Renal pelvis (tissue), 12 donors: ENCODE measurements at places on chromosomes 6 and 20. TPM values are rescaled to one million over a fixed set of nuclear protein-coding genes. Genes with fewer than 3 reads are reported as not detected.

The SIGLEC1 gene
- polyA plus RNA-seq, result 1.3 TPM

The ADA gene
- polyA plus RNA-seq, result 5.7 TPM

The LHFPL5 gene
- 0.07 TPM for polyA plus RNA-seq

The MBOAT1 gene
- 26.0 TPM for polyA plus RNA-seq

The DEFB119 gene
- not detected for polyA plus RNA-seq

The FAM162B gene
- 3.5 TPM for polyA plus RNA-seq

The SLCO4A1 gene
- 3.5 TPM for polyA plus RNA-seq

DNA sequence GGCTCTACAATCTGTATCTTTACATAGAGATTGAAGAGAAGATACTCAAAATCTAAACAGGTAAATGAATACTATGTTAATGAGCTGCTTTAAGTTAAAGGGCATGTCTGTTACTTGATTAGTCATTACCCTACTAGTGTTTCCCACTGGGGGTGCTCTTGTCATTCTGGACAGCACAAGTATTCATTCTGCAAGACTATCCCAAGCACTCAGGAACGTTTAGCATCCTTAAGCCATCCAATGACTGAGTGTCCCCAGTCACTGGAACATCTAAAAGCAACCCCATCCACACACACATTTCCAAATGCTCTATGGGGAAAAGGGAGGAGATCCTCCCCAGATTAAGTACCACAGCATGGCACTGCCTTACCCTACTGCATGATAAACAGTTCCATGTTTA lies 25.7 kb downstream of the EZR start:
- DNase-seq, result no peak

DNA sequence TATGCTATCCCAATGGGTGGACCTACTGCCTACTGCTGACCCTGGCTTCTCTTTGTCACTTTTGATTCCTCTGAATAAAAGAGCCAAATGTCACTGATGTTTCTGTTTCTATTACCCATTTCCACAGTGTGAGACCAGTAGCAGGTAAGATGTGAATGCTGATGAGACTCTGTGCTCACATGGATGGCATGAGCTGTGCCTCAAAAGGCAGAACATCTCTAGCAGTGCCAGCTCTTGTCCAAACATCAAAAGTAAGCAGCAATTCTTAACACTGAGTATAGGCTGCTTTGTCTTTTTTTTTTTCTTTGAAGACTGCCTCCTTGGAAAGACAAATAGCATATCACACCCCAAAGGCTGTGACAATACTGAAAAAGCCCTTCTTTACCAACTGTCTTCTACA lies 459.2 kb upstream of the RUNX2 start:
- DNase-seq, result no peak

- DNase-seq, result no peak
Measured at GRCh38 chr20:37945091-37945547, 42.2 kb downstream of the VSTM2L start.

DNA sequence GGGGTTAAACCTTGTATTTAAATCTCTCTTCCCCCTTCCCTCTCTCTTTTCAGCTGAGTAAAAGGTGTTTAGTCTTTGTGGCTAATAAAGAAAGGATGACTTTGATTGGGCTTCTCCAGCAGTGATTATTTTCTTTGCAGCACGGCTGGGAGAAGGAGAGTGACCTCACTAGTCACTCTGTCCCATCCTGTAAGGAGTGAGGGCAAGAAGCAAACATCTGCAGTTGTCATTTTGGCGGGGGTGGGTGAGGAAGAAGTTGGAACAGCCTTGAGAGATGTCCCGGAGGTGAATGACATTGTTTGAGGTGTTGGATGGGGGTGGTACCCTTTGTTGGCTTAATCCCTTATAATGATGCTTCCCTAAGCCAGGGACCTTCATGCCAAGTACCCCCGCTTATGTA lies 223.6 kb downstream of the EYA2 start:
- no peak for DNase-seq

- no peak for DNase-seq
Measured at GRCh38 chr20:48750941-48751635, 76.7 kb downstream of the PREX1 start.

DNA sequence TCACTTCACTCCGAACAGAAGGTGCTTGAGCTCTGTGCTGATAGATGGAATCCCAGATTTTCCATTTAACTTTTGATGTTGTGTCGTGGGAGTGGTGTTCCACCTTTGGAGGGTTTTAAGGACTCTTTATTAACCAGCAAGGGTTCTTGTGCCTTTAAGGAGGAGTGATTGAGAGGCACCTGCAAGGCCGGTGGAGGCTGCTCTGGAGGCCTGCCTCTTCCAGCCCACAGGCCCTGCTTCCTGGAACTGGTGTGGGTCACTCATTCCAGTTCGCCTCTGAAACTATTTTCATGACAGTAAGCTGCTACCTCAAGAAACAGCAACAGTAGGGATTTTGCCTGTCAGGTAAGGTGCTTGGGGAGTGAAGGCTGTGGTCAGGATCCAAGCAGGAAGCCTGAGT lies 58.8 kb upstream of the APCDD1L start:
- DNase-seq, result no peak

DNA sequence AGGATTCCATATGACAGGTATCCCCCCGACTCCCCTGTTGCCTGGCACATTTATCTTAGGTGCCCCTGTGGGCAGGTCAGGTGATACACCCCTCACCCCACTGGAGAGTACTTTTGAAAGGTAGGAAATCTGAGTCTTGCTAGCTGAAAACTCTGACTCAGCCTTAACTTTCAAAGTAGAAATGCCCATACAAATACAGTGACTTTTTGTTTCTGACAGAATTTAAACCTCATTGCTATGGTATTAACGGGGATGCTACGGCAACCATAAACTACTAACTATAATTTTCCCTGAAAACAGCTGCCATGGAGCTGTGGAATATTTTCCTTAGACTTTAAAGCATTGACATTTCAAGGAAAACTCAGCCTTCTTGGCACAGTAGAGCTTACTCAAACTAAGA lies 536.0 kb downstream of the RFPL4B start:
- no peak for DNase-seq

DNA sequence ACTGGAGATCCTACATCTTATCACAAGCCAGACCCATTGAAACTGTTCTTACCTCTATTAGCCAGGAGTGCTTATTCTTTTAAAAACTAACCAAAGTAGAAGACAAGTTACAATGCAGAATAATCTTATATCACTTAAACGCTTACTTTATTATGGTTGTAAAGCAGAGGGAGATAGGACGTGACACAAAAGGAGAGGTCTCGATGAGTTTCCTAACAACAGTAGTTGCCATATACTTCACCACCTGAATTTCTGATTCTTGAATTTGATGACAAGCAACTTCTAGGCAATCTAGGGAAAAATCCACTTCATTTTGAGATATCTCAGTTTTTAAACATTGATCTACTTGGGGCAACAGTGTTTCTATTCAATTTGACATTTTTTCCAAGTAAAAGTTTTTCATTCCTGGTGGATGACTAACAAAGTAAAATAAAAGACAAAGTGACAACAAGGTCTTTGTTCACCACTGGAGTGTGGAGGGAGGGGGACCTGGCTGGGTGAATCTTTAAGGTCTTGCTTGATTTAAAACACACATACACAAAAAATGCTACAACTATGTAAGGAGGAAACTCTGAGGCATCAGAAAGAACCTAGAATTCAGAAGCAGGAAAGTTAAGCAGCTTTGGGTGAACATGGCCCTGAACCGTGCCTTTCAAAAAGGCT lies 110.9 kb downstream of the SMLR1 start:
- no peak for DNase-seq

DNA sequence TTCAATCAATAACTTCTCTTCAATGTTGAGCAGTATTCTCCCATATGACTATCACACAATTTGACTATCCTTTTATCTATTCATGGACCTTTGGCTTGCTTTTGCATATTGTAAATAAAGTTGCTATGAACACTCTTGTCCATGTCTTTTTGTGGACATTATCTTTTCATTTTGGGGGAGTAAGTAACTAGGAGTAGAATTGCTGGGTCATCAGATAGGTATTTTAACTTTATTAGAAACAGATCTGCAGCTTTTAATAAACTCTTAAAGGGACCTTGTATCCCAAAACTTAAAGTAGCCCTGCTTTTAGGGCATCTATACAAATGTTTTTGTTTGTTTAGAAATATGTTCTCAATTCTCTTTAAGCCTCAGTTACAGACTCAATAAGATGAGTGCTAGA lies 614.2 kb upstream of the CITED2 start:
- DNase-seq, result no peak

DNA sequence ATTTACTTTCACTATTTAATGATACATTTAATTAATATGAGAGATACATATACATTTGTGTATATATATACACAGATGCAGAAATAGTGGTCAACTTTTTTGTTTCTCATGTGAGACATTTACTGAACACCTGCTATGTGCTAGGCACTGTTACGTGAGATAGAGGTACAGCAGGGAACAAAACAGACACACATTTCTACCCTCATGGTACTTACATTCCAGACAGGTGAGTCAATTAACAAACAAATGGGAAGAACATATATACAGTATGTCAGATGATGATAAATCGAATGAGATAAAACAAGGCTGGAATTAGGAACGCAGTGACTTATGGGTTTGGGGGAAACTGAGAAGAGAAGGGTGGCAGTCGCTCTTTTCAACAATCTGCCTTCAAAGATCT lies 5.1 kb downstream of the TFB1M start:
- DNase-seq, result no peak

- no peak for DNase-seq
Measured at GRCh38 chr6:85913001-85913400, 270.3 kb upstream of the SYNCRIP start.

DNA sequence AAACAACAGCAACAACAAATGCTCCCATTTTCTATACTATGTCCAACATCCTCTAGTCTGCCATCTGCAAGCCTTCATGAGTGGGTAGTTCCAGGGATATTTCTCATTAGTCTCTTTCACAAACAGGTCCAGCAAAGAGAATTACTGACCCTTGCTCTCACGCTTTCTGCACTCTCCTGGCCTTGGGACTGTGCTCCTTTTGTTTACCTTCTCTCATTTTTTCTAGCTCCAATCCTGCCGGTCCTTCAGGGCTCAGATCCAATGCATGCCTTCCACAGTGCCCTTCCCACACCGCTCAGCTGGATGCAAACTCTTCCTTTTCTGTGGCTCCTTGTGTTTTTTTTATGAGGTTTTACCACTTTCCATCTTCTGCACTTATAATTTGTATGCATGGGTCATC lies 47.2 kb downstream of the ADTRP start:
- DNase-seq, result no peak

GRCh38 chr6:84150705-84151104 lies 76.7 kb downstream of the CEP162 start:
- DNase-seq, result no peak

GRCh38 chr6:32665661-32666060 lies 796 bp downstream of the HLA-DQB1 start:
- DNase-seq, result no peak

DNA sequence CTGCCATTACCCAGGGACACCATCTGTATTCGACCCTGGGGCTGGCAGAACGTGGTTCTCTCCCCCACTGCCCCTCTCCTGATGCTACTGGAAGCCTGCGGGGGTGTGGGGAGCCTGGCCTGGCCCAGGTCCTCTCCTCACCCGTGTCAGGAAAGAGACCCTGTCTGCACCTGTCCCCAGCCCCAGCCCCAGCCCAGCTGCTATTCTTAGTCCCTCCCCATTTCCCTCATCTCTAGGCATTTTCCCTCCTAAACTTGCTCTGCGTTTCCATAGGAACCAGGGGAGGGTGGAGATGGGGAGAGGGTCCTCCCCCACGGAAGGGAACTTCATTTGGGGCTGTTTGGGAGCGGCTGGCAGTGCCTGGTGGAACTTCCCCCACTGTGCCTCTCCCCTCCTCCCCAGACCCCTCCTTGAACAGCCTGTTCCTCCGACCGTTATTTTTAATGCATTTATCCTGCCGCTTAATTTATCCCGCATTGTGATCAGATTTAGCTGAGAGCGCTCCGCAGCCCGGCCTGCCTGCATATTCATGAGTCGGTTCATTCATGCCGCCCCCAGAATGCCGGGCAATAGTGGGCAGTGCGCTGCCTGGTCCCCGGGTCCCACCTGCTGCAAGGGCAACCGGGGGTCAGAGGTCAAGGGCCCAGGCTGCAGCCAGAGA lies 31.8 kb upstream of the DLGAP4 start:
- DNase-seq, result no peak
